LHCN-M2 (cell line): ENCODE measurements at places on chromosomes 16 and 17.

GRCh38 chr16:88983165-88983564 is 6.2 kb upstream of the CBFA2T3 start:
- no peak for DNase-seq

- no peak for DNase-seq
These were observed 93.5 kb downstream of the CRISPLD2 start for GRCh38 chr16:84913315-84913714.

GRCh38 chr17:74842146-74842598 is 17.5 kb downstream of the GRIN2C start:
- no peak for DNase-seq

GRCh38 chr17:47959825-47960655 is 2.4 kb upstream of the PRR15L start:
- DNase-seq, result no peak

- DNase-seq, result no peak
These were observed 88.4 kb downstream of the VAT1L start for GRCh38 chr16:77876776-77877175.

DNA sequence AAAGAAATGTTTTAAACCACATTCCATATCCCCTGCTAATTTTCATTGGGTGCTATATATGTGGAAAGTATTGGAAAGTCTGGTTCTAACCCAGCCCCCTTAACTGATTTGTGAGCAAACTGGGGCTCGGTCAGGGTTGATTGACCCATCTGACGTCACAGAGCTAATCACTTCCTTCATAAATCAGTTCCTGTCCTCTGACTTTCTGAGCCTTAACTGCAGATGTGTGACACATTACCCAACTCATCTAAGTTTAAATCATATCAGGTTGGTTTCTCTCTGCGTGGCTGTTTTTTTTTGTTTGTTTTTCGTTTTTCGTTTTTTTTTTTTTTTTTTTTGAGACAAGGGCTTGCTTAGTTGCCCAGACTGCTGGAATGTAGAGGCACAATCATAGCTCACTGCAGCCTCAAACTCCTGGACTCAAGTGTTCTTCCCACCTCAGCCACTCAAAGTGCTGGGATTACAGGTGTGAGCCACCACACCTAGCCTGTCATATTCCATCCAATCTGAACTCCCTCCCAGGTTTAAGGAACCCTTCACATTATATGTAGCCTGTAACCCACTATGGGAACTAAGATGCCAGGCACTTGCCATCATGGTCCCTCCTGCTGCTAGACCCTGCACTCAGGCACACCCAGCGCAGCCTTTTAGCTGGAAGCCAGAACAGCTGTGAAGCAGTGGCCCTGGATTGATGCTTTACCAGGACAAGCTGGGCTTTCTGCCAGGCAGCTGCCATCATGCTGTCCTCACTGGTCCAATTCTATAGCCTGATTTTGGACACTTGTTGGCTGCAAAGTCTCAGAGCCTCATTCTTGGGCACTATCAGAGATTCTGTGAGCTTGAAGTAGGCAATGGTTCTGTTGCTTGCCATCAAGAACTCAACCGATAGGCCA is 6.9 kb upstream of the BPTF start:
- peak; percentile 13 for DNase-seq

DNA sequence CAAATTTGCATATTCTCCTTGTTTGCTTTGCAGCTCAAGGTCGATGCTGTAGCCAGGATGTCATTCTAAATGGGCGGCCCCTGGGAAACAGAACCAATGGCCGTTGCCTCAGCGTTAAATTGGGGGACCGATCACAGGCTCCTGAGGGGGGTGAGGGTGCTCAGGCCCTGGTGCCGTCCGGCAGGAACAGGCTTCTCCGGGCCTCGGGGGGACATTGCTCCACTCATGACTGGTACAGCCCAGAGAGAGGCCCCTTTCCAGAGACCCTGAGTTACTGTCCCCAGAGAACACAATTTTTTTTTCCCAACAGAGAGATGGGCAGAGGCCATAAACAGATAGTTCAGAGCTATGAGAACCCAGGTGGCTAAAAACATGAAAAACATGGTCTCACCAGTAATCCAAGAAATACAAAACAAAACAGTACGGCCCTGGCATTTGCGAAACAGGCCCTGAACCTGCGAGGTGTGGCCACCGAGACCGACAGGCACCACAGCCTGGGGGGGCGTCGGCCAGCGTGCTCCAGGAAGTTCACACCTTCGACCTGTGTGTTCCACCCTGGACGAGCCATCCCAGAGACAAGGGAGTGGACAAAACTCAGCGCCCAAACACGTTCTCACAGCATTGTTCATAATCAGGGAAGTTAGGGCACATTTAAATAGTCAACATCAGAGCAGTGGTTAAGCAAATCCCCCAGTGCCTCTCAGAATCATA is 82.8 kb downstream of the METRNL start:
- DNase-seq, result no peak

DNA sequence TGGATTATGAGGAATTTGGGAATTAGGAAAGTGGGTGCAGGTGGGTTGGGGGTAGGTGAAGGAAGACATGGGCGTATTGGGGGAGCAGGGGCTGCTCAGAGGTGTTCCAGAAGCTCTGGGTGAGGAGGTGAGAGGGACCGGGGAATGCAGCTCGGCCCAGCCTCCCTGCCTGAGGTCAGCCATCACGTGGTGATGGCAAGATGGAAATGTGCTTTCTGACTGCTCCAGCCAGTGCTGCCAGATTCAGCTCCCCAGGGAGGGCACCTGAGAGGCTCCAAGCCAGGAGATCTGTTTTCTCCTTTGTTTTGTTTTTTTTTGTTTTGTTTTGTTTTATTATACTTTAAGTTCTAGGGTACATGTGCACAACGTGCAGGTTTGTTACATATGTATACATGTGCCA is 35.2 kb upstream of the STH start:
- DNase-seq, result no peak

DNA sequence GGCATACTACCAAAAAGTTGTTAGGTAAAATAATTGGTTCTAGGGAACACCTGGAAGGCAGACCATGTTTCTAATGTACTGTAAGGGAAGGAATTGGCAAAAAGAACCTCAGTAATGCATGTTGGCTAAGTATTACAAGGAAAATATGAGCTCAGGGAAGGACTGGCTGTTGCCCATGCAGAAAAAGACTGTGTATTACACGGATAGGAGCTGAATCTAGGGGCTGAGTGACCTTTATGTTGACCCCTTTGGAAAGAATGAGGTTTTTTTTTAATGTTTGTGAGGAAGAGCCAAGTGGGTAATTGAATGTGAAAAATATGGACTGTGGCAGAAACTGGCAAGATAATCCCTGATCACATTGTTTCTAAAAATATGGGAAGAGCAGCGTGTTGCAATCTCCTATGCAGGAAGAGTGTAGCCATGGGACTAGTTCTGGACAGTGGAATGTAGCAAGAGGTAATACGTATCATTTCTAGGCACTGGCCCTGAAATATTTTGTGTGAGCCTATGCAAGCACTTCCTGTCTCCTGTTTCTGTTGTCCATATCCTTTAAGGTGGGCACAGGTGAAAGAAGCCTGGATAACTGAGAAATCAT is 95.1 kb upstream of the CNTNAP4 start:
- no peak for DNase-seq

DNA sequence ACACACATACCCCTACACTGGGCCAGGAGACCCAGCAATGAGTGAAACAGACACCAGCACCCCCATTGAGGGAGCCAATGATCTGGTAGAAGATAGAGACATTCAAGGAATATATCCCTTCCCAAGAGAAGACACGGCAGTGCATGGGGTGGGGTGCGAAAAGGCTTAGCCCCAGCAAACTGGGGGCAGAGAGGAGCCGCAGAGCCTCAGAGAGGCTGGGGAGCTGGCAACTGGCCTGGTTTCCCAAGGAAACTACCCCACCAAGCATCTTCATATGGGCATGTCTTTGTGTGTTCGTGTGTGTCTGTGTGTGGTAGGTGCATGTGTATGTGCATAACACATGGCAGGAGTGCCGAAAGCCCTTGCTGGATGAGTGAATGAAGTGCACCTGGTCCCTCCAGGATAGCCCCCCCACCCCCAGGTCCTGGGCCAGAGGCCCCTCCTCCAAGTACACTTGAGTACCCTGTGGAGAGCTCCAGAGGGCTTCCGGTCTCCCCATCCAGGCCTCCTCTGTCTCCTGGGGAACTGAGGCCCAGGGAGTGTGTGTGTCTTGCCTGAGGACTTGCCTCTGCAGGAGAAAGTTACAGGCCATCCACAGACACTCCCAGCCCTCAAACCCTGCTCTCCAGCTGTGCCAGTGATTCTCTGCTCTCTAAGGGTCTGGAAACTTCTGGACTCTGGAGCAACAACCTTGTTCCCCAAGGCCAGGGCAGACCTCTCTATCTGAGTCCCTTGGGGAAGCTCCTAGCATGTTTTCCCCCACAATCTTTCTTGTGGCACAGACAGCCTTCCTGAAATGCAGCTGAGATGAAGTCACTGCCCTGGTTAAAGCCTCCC is 15.9 kb downstream of the TBX2 start:
- no peak for DNase-seq

DNA sequence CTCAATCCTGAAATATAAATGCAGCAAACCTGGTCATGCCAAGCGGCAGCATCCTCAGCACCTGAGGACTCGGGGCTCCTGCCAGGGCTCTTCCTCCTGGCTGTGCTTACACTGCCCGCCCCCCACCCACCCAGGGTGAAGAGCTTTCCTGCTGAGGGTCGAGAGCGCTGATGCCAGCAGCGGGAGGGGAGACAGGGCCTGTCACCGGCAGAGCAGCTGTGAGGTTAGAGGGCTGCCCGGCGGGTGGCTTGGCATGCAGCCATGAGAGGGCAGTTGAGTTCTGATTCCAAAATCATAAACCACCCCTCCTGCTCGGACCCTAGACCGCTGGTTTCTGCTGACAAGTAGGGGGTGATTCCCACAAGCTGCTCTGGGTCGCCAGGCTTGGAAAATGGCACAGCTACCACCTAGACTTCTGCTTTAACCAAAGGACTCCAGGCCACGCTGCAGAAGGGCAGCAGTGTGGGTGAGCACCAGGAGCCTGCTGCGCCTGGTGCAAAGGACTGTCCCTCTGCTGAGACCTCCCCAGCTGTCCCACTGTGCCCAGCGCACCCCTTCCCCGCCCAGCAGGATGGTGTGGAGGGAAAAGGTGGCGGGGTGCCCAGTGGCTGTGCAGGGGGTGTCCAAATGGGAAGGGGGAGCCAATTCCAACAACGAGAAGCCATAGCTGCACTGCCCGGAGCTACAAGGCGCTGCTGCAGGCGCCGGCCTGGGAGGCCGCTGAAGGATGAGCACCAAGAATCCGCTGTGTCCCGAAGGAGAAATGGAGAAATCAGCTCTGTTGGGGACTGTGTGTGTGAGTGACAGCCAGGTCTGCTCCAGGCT is 26.6 kb downstream of the MXRA7 start:
- DNase-seq, result peak; percentile 51

DNA sequence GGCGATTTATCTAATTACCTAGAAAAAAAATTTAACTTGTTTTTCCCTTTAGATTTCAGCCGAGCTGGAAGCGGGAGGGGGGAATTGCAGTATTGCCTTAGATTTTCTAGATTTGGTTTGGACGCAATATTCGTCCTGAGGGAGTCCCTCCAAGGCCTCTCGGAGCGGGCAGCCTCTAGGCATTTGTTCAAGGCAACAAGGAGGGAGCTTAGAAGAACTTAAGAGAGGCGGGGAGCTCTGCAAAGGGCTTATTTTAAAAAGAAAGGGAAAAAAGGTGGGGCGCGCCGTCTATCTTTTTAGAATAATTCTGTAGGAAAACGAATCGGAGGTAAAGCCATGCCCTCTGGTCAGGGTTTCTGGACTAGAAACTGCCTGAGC is 407 bp upstream of the TMEM94 start:
- DNase-seq, result no peak

- DNase-seq, result no peak
These were observed 789 bp downstream of the CSNK1D start for GRCh38 chr17:82272495-82273326.

- DNase-seq, result peak; percentile 60
These were observed 59.8 kb downstream of the CDH11 start for GRCh38 chr16:65061935-65062518.

GRCh38 chr16:86387468-86388440 is 122.6 kb upstream of the FOXF1 start:
- peak; percentile 62 for DNase-seq

GRCh38 chr16:48110000-48110399 is 45.8 kb downstream of the ABCC12 start:
- DNase-seq, result no peak

DNA sequence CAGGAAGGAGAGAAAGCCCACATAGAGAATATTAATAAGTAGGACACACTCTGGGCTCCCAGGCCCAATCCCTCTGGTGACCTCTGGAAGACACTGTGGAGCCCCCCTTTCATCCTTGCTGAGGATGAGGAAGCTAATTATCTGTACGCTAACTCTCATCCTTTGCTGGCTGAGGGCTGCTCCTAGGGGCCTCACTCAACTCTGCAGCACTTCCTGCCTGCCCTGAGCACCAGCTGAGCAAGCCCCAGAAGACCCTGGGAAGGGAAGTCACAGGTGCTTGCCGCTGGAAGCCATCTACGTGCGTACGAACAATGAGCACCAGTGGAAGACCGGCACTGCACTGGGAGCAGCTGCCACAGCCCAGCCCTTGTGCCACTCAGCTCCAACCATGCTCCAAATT is 145.8 kb upstream of the CDH5 start:
- no peak for DNase-seq

DNA sequence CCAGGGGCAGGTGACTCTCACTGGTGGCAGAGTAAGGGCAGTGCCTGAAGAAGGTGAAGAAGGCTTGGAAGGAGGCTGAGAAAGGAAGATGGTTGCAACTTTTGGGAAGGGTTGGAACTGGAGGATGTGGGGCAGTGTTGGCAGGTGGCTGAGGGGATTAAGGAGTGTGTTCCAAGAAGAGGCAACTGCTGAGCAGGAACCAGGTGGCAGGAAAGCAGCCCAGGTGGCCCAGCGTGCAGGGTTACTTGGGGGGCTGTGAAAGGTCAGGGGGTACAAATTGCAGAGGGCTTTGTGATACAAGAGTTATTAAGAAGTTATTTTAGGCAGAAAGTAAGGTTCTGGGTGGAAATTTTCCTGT is 28.6 kb downstream of the WSCD1 start:
- no peak for DNase-seq

GRCh38 chr16:72875291-72876031 is 172.5 kb downstream of the ZFHX3 start:
- DNase-seq, result peak; percentile 29

GRCh38 chr16:361872-362701 is 8.3 kb downstream of the MRPL28 start:
- peak; percentile 63 for DNase-seq
